ENCODE measurements at places on chromosomes 7 and 10.

GRCh38 chr10:118978998-118979350 lies 50.5 kb upstream of the NANOS1 start:
- peak; percentile 28 for DNase-seq

DNA sequence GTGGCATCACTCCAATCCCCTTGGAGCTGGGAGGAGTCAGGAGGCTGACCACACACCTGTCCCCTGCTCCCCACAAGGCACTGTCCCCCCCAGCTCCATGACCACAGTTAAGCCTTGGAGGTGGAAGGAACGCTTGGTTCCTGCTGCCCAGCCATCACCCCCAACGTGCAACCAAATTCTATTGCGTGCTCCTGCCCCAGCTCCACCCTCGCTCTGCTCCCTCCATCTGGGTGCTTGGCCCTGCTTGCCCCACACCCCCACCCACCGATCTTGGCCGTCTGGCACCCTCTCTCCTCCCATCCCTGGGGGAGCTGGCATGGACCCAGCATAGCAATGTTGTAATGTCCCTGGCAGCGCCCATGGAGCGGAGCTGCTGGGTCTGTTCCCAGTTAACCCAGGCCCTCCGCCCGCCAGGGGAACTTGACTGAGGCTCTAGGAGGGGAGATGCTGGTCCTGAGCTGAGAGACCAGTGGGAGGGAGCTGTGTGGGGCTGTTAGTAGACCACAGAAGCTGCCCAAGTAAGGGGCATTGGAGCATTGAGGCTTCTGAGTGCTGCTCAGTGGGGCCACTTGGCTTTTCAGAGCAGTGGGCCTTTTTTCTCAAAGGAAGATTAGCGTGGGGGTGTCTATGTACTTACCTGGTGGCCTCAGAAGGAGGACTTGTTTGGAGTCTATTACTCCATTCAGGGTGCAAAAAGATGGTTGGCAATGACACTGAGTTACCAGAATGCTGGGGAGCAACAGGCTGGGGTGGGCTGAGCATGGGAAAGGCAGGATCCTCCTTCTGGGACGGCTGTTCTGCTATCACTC lies 1.1 kb downstream of the EPHB6 start:
- no peak for DNase-seq

GRCh38 chr10:114316744-114317143 lies 77.7 kb downstream of the VWA2 start:
- no peak for DNase-seq

DNA sequence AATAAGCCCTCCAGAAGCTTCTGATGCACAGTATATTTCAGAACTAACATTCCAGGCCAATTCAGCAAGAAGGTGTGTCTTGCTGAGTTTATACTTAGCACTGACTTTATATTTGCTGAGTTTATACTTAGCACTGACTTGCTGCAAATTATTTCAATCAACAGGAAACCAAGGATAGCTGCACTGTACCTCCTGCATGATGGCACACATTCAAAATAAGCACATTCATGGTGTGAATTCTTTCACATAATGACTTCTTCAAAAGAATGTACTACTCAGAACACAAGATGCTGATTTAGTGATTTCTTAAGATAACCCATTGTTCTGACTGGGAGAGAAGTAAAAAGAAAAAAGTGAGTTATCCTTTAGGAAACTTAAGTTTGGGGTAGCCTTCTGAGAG lies 52.0 kb downstream of the JAZF1 start:
- DNase-seq = no peak

DNA sequence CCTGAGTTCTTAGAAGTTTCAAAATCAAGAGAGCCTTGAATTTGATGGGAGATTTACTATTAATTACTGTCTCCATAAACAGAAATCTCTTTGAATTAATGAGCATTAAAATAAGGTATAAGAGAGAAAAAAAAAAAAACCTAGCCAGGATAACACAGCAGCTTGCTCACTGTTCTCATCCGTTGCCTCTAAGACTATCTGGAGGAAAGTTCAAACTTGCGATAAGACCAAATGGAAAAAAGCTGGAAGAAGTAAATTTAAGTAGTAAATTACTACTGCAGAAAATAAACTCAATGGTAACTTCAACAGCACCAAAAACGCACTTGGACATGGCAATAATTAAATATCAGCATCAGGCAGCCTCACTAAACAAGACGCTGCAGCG lies 36.7 kb downstream of the GNA12 start:
- DNase-seq = no peak

DNA sequence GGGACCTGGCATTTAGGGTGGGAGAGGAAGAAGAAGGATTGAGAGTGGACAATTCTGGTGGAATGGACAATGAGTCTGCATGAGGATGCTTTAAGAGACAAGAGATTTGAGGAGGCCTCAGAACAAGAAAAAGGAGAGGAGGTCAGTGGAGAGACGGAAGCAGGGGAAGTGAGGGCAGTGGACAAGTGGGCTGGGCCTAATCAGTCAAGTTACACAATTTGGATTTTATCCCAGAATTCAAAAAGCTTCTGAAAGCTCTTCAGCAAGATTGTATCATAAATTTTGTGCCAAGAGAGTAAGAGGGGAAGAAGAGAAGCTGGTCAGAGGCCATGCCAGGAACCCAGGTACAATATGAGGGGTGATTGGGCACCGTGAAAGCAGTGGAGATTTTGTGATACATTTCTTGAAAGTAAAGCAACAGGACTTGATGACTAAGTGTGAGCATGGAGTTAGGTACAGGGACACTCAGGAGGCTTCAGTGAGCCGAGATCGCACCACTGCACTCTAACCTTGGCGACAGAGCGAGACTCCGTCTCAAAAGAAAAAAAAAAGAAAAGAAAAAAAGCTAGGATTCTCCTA lies 19.3 kb upstream of the TSPAN13 start:
- no peak for DNase-seq

DNA sequence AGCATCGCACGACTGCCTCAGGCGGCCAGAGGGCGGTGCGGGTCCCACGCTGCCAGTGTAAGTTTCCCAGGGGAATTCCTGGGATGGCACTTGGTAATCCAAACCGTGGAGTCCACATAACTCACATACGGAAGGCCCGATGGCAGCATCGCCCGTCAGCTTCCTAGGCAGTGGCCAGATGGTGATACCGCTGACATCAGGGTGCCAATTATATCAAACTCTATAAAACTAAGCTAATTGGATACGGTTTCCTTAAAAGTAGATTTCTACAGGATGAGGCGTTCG lies 189.8 kb downstream of the CELF2 start:
- no peak for DNase-seq

- no peak for DNase-seq
Measured at GRCh38 chr10:77245953-77246352, 391.7 kb downstream of the KCNMA1 start.

GRCh38 chr7:2205036-2205780 lies 27.5 kb downstream of the MAD1L1 start:
- DNase-seq = peak; percentile 45

Measured in sciatic nerve (tissue), 2 donors.